ENCODE measurements at places on chromosomes 4 and X.

DNA sequence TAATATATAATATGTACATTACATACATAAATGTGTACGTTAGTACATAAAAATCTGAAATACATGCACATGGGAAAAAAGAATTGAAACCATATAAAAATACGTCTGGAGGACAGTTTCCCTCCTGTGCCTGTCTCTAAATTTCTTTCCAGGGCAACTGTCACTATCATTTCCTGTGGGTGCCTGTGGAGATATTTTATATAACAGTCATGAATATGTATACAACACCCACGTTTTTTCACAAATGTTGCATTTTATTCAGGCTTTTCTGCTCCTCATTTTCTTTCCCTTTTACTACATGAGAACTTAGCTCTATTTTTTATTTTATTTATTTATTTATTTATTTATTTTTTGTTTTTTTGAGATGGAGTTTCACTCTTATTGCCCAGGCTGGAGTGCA is 24.2 kb upstream of the GRPEL1 start:
- no peak for DNase-seq

GRCh38 chrX:115251458-115252233 is 17.8 kb upstream of the LRCH2 start:
- no peak for DNase-seq

DNA sequence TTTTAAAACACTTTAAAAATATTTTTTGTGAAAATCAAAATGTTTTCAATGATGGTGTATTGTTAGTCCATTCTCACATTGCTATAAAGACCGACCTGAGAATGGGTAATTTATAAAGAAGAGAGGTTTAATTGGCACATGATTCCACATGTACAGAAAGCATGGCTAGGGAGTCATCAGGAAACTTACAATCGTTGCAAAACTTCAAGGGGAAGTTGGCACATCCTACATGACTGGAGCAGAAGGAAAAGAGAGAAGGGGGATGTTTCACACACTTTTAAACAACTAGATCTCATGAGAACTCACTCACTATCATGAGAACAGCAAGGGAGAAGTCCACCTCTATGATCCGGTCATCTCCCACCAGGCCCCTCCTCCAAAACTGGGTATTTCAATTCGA is 110.7 kb downstream of the TMEM47 start:
- no peak for DNase-seq

- DNase-seq: no peak
These were observed 12.1 kb upstream of the CSN2 start for GRCh38 chr4:69977582-69977981.

DNA sequence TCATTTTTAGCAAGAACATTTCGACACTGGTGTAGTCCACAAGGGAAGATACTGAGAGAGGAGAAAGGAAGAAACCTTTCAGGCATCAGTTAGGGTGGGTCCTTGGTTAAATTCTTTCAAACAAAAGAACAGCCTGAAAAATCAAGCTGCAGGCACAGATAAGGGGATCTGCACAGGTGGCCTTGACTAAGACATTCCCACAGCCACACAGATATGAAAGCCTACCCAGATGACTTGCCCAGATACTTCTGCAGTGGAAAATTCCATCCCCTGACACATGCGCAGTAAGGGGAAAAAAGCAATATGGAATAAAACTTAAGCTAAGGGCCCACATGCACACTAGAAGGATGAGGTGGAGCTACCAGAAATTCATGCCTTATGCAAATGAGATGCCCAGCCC is 8.9 kb upstream of the TMEM165 start:
- DNase-seq: no peak

All from vagina (tissue), 2 donors.